ENCODE measurements at places on chromosomes 1 and 21. TPM values are rescaled to one million over a fixed set of nuclear protein-coding genes. Genes with fewer than 3 reads are reported as not detected.

GRCh38 chr1:226666164-226666506, 72.9 kb downstream of the ITPKB start:
- no peak overlapping the region for H3K4me3 ChIP-seq
- no peaks in the 10 kb centered on the region for H3K27me3 ChIP-seq
- H3K27ac ChIP-seq, result no peak overlapping the region
- H3K36me3 ChIP-seq, result no peaks in the 10 kb centered on the region
- H3K4me1 ChIP-seq, result peaks cover 11% of the 10 kb centered on the region

DNA sequence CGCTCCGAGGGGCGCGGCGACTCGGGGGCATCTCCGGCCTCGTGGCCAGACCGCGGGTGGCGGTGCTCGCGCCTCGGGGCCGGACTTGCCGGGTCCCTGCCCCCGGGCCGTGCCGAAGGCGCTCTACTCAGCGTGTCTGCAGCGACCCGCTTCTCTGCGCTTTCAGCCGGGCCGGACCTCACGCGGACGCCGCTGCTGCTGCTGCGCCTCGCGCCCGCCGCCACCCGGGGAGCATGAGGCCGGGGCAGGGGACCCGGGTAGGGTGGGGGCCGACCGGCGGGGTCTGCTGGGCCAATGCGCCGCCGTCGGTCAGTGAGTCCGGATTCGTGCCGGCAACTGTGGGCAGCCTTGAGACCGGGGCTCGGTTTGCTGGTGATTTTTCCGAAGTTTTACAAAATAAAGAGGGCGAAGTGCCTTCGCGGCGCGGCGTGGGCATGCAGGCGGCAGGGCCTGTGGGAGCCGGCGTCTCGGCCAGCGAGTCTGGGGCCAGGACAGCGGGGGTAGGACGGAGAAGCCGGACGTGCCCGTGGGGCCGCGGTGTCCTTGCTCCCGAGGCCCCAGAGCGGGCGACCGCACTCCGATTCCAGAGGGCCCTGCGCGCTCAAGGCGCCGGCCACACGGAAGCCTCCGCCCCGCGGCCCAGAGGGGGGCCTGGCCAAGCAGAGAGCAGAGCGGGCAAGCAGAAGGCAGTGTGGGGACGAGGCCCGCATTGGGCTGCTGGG, 749 bp downstream of the FAM163A start:
- H3K36me3 ChIP-seq, result no peaks in the 10 kb centered on the region
- no peak overlapping the region for H3K27ac ChIP-seq
- H3K4me1 ChIP-seq, result peaks cover 4% of the 10 kb centered on the region

DNA sequence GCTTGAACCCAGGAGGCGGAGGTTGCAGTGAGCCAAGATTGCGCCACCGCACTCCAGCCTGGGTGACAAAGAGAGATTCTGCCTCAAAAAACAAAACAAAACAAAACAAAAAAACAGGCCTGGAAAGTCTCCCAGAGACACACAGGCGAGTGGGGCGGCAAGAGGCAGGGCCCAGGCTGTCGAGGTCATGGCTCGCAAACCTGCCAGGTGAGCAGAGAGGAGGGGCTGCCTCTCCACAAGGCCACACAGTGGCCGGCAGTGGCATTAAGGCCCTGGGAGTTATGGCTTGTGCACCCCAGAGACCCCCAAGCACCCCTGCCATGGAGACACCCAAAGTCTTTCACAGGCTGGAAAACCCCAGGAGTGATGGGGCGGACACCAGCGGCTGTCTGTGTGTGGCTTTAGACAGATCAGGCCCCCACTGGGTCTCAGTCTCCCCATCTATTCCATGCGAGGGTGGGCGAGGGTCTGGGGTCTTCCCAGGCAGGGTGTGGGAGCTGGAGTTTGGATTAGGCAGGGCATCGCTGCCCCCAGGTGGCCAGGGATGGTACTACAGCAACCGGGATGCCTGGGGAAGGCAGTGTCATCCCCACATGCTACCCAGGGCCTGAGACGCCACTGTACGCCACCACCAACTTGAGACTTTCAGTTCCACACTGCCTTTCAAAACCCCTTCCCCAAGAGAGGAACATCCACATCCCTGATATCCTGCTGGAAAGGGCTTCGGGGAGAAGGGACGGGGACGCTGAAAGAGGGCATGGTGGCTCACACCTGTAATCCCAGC, 7.3 kb upstream of the CTRC start:
- no peaks in the 10 kb centered on the region for H3K36me3 ChIP-seq
- no peaks in the 10 kb centered on the region for H3K27me3 ChIP-seq
- DNase-seq, result peak; percentile 36
- no peak overlapping the region for H3K4me3 ChIP-seq
- no peaks in the 10 kb centered on the region for H3K4me1 ChIP-seq

DNA sequence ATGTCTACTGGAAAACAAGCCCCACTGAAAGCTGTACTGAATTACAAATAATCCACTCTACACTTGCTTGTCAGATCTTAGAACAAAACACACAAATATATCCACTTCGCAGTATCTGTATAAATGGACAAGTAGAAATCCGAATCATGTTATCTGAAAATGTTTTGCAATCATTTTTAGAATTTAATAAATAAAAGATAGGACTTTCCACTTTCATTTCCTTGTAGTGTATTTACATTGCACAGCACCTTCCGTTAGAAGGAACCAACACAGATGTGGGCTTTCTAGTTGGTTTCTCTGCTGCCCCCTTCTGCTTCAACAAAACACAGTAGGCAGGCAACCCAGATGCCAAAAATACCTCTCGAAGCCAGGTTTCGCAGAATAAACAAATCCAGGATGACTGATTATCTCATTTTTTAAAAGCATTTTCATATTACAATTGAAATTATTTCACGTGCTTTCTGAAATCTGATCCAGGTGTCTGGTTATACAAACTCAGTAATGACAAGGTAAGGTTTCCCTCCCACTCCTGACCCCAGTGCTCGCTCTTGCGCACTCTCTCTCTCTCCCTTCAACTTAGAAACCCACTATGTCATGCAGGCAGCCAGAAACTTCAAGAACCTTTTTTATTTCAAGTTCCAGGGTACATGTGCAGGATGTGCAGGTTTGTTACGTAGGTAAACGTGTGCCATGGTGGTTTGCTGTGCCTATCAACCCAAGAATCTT, 389.9 kb downstream of the SMYD3 start:
- no peak overlapping the region for H3K27ac ChIP-seq
- no peak overlapping the region for H3K4me3 ChIP-seq
- no peak for DNase-seq
- H3K27me3 ChIP-seq, result no peaks in the 10 kb centered on the region

DNA sequence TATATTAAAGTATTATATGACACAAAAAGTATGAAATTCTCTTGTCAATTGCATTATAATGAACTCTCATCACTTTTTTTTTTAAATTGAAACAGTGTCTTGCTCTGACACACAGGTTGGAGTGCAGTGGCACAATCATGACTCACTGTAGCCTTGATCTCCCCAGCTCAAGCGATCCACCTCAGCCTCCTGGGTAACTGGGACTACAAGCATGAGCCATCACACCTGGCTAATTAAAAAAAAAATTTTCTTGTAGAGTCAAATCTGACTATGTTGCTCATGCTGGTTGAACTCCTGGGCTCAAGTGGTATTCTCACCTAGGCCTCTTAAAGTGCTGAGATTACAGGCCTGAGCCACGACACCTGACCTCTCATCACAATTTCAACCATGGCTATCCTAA, 259.3 kb downstream of the S1PR1 start:
- no peak overlapping the region for H3K4me3 ChIP-seq
- no peak overlapping the region for H3K27ac ChIP-seq
- H3K4me1 ChIP-seq, result no peaks in the 10 kb centered on the region
- no peaks in the 10 kb centered on the region for H3K27me3 ChIP-seq
- no peak for DNase-seq

PER3 gene
- total RNA-seq, result 16.0 TPM

- H3K4me1 ChIP-seq, result no peaks in the 10 kb centered on the region
- no peaks in the 10 kb centered on the region for H3K36me3 ChIP-seq
- no peak overlapping the region for H3K4me3 ChIP-seq
- no peaks in the 10 kb centered on the region for H3K27me3 ChIP-seq
Observed at GRCh38 chr1:47781171-47781959, 215.8 kb downstream of the TRABD2B start.

GRCh38 chr1:28290851-28291250, 31.5 kb downstream of the SESN2 start:
- H3K4me3 ChIP-seq, result no peak overlapping the region
- no peaks in the 10 kb centered on the region for H3K4me1 ChIP-seq
- H3K27ac ChIP-seq, result no peak overlapping the region
- DNase-seq, result no peak
- H3K36me3 ChIP-seq, result no peaks in the 10 kb centered on the region

LRRC3 gene
- 1.6 TPM for total RNA-seq

GRCh38 chr1:170221031-170221430, 75.3 kb downstream of the NTMT2 start:
- no peaks in the 10 kb centered on the region for H3K4me1 ChIP-seq
- no peaks in the 10 kb centered on the region for H3K36me3 ChIP-seq
- H3K27ac ChIP-seq, result no peak overlapping the region

GRCh38 chr1:87888446-87888845, 559.8 kb downstream of the LMO4 start:
- H3K4me3 ChIP-seq, result no peak overlapping the region
- no peak overlapping the region for H3K27ac ChIP-seq
- no peaks in the 10 kb centered on the region for H3K27me3 ChIP-seq
- H3K4me1 ChIP-seq, result no peaks in the 10 kb centered on the region
- H3K36me3 ChIP-seq, result no peaks in the 10 kb centered on the region

- H3K27me3 ChIP-seq, result no peaks in the 10 kb centered on the region
- peak; percentile 62 for DNase-seq
- peaks cover 2% of the 10 kb centered on the region for H3K4me1 ChIP-seq
- no peaks in the 10 kb centered on the region for H3K36me3 ChIP-seq
- peak overlapping the region; percentile 32 for H3K4me3 ChIP-seq
Observed at GRCh38 chr1:2592672-2593071, 6.1 kb downstream of the PRXL2B start.

DNA sequence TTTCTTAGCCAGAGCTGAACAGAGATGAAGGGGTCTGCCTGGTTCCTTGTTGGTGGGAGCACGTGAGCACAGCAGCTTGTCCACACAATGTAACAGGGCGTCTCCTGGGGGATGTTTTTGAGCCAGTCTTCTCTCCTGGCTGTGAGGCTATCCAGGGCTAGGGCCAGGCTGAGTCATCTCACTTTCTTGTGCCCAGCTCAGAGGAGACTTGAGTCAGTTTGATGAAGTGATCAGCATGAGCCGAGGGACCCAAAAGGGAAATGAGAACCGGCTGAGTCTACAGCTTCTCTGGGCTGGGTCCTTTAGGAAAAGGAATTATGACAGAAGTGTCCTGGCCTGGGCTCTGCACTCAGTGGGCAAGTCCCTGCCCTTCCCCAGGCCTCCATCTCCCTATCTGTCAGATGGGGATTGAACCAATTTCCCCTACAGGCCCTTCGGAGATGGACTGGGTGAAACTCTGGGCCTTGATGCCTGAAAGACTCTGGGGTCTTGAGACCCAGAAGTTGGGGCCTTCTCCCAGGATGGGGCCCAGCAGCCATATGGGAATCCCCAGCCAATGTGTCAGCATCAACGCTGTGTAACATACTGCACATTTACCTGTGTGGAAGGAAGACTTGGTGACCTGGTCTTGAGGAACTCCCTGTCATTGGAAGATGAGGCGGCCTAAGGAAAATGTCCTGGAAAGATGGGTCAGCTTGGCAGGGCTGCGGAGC, 36.6 kb downstream of the DMRTB1 start:
- no peak for DNase-seq
- no peak overlapping the region for H3K27ac ChIP-seq
- no peak overlapping the region for H3K4me3 ChIP-seq
- H3K36me3 ChIP-seq, result no peaks in the 10 kb centered on the region
- H3K27me3 ChIP-seq, result peaks cover 12% of the 10 kb centered on the region

GRCh38 chr1:54606096-54606989, 17.0 kb downstream of the FAM151A start:
- H3K27me3 ChIP-seq, result no peaks in the 10 kb centered on the region
- H3K27ac ChIP-seq, result no peak overlapping the region
- no peak for DNase-seq
- no peaks in the 10 kb centered on the region for H3K4me1 ChIP-seq

CTSK gene
- total RNA-seq, result 204 TPM

DNA sequence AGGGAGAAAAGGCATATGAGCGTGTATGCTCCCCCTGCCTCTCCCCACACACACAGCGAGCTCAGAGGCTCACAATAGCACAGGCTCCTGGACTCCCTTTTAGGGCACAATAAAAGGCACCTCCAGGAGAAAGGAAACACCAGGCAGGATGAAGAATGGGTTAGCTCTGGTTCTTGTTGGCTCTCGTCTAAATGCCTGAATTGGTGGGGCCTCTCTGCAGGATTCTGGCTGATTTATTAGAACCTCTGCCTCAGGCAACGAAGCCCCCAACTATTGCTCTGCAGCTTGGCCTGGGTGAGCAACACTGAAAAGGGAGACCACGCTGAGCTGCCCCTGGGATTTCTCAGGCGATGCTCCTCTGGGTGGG, 590.9 kb upstream of the PLXNA2 start:
- no peaks in the 10 kb centered on the region for H3K27me3 ChIP-seq
- H3K4me1 ChIP-seq, result no peaks in the 10 kb centered on the region
- H3K27ac ChIP-seq, result no peak overlapping the region

OR2L5 gene
- 0.66 TPM for total RNA-seq

DNA sequence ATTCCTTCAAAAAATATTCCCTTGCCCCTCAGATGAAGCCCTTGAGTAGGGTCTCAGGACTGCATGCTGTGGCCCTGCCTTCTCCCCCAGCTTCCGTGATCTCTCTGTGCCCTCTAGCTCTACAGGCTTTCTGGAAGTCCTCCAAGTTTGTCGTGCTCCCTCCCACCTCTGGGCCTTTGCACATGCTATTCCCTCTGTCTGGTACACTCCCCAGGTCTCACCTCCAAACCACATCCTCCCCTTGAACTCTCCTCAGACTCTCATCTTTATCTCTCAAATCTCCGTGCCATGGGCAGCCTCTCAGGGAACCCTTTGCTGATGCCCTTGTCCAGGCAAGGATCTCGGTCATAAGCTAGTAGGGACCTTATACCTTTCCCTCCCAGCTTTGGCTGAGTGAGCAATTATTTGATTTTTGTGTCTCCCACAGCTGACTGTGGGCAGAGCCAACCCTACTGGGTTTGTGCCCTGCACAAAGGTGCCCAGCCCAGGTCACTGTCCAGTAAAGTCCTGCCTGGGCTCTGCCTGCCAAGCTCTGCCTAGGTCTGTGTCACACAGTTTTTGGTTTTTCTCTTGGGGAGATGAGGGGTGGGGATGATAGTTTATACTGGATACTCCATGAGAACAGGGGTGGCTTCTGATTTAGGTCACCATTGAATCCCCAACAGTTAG, 188.1 kb downstream of the ZNF281 start:
- H3K4me3 ChIP-seq, result no peak overlapping the region
- H3K27ac ChIP-seq, result no peak overlapping the region
- H3K36me3 ChIP-seq, result no peaks in the 10 kb centered on the region
- DNase-seq, result no peak
- no peaks in the 10 kb centered on the region for H3K27me3 ChIP-seq

DMRTA2 gene
- total RNA-seq, result not detected

DNA sequence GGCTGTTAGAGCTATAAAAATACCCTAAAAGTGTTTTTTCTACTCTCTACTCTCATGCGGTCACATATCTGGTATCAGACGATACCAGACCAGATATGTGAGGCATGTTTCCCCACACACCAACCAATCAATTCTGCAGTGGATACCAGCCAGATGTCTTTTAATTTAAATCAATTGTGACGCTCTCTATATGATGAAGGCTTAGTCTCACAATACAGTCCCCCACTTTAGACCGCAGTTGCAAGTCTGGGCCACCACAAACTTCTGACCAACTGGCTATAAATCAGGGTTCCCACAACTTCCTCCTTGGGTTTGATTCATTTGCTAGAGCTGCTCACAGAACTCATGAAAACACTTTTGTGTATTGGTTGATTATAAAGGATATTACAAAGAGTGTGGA, 586.1 kb upstream of the ZP4 start:
- H3K27ac ChIP-seq, result no peak overlapping the region
- H3K4me1 ChIP-seq, result no peaks in the 10 kb centered on the region
- no peak for DNase-seq
- H3K36me3 ChIP-seq, result no peaks in the 10 kb centered on the region

SPATA45 gene
- not detected for total RNA-seq
